ENCODE measurements at places on chromosomes 3 and 15.

- no peak for DNase-seq
Measured at GRCh38 chr3:188264226-188265207, 110.6 kb downstream of the LPP start.

GRCh38 chr3:94241986-94242385 is 179.1 kb downstream of the NSUN3 start:
- DNase-seq = no peak

DNA sequence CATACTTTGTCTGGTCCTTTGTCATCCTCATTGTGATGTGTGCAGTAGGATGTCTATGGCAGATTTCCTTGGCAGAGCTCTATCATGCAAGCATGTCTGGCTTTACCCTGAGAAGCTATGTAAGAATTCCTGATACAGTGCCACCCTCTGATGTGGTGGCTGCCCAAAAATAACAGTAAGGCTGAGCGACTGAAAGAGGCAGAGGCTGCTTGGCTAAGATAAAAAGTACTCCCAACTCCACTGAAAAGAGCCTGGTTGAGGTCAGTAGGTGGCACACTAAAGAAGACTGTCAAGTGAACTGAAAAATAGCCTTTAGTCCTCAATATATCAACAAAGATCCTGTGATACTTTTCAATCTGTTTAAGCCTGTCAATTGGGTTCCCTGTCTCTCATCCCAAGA is 31.7 kb downstream of the BTLA start:
- DNase-seq = no peak

DNA sequence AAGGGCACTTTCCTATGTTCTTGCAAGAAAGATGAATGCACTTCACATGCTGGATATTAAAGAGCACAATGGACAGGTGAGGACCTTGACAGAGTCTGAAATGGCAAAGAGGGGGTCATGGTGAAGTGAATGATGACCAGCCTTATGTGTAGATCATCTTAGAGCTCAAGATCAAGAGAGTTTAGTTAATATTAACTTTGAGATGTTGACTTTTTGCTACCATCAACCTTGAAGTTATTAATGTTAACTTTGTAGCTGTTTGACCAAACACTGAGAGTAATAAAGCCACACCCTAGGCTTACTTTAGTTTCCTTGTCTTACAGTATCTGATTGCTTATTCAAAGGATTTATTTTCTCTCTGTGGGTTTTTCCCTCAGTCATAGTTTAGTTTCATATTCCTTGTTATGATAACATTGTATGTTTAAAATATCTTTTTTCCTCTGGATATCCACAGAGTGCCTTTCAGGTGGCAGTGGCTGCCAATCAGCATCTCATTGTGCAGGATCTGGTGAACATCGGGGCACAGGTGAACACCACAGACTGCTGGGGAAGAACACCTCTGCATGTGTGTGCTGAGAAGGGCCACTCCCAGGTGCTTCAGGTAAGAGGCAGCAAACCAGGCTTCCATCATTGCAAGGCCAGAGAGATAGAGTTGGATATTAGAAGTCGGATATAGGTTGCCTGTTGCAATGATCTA is 5.4 kb downstream of the NFKBIZ start:
- no peak for DNase-seq

GRCh38 chr15:70125605-70126004 is 27.9 kb upstream of the TLE3 start:
- DNase-seq = no peak

- no peak for DNase-seq
Measured at GRCh38 chr3:48784426-48785120, 63.1 kb downstream of the PRKAR2A start.

GRCh38 chr3:101879623-101880284 is 30.4 kb downstream of the NFKBIZ start:
- no peak for DNase-seq

DNA sequence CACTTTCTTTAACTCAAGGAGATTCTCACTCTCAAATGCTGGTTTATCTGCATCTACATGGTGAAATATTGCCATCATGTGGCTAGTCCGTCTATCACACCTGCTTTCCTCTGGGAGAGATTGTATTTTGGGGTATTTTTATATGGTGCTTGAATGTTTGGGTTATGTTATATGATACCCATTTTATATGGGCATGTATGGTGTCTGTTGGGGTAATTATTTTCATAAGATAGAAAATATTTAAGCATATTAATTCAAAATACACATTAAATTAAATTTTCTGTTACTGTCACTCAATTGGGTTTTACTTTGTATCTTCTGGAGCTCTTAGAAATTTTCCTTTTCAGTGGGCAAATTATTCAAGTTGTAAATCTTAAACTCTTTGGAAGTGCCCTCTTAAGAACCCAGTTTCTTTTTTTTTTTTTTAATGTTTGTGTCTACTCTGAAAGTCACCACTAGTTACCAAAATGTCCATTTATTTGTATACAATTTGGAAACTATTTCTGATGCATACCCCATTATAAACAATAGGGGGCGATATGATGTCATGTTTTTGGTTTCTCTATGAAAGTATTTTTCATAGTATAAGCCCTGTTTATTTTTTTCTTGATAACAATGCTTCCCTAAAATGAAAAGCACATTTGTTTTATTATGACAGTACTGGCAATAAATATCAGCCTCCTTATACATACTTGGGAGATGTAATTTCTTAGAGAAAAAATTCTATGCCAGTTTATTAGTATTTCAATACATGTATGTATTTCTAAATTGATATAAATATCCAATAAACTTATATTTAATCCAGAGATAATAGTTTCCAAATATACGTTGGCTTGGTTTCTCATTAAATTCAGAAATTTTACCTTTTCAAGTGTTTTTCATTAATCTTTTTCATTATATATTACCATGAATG is 36.1 kb upstream of the PLSCR5 start:
- DNase-seq = peak; percentile 85

DNA sequence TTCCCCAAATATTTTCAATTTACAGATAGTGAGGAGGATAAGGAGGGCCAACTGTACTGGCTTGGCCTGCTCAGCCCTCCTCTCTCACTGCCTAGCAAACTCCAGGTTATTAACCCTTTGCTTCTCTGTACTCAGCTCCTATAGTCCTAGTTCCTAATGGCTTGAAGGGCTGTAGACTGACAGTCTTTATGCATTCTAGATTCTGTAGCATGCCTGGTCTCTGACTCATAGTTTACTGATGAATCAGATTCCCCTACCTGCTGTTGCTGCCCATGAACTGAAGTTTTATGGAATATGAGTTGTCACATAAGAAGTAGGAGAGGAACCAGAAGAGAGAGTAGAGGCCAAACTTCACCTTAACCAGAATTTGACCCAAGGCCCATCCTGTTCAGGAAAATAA is 27.1 kb upstream of the MAP3K13 start:
- DNase-seq = no peak

DNA sequence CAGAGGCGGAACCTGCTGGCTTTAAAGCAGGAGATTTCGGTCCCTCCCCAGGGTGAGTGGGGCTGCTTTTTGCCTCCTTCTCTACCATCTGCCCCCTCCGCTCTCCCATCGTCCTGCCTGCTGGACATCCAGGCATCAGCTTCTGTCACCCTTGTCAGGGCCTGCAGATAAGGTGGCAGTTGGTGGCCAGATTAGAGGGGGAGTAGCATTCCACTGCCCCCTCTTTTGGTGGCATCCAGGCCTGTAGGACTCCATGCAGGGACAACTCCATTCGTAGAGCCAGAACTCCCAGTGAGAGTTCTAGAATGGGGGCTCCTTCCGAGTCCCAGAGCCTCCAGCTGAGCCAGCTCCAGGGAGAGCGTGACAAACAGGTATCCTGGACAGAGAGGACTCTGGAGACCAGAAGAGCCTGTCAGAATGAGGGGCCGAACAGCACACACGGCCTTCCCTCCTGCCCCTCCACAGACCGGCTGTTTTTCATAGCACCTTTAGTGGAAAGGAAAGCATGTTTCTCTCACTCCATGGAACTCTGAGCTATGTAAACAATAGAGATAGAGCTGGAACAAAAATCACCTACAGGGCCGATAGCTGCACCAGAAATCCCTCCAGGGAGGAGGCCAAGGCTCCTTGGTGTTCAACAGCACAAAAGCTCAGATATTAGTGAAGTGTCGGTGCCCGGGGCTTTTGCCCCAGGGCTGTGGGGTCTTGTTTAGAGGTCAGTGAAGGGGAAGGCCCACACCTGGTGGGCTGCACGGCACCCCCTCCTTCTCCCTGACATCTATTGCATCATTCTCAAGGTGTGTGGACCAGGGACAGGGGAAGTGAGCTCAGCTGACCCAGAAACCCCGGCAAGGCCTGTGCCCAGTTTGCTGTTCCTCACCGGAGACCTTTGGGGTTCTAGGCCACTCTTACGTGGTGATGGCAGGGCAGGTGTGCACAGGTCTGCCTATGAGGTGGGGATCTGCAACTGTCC is 34.2 kb downstream of the MAGEF1 start:
- DNase-seq = no peak

DNA sequence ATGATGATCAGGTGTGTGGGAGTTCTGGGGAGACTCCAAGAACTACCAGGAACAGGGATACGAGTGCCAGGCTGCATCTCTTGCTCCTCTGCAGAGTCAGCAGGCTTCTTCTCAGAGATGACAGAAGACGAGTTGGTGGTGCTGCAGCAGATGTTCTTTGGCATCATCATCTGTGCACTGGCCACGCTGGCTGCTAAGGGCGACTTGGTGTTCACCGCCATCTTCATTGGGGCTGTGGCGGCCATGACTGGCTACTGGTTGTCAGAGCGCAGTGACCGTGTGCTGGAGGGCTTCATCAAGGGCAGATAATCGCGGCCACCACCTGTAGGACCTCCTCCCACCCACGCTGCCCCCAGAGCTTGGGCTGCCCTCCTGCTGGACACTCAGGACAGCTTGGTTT is 7.9 kb downstream of the PRRT3 start:
- no peak for DNase-seq

GRCh38 chr3:119428538-119428937 is 34.9 kb downstream of the TMEM39A start:
- DNase-seq = no peak

DNA sequence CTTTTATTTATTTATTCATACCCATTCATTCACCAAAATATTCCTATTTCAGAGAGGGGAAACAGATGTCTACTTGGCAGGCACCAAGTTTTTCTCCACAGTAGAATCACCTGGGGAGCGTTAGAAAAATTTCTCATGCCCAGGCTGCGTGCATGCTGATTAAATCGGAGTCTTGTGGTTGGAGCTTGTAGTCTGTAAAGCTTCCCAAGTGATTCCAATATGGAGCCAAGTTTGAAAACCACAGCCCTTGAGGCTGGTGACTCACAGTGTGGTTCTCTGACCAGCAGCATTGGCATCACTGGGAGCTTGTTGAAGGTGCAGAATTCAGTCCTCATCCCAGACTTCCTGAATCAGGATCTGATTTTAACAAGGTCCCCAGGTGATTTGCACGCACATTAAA is 49.7 kb downstream of the PDHB start:
- DNase-seq = no peak

DNA sequence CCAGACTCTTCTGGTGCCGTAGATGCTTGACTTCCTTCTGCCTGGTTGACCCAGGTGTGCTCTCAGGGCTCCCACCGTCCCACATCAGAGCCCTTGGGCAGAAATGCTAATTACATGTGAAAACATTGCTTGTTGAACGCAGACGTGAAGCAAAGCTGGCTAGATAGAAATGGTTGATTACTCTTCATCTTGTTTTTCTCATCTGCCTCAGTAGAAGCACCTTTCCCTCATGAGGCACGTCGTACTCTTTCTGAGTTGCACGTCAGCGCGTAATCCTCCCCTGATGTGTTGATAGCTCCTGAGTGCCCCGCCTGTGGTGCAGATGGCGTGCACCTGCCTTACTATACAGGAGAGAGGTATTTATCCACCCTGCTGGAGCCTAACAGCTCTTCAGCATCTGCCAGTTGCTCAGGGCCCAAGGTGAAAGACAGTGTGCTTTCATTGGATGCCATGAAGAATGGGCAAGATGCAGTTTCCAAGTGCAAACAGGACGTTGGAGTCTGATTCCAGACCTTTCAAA is 18.1 kb downstream of the MAP6D1 start:
- no peak for DNase-seq
